ENCODE measurements at places on chromosomes 7 and 10. TPM values are rescaled to one million over a fixed set of nuclear protein-coding genes. Genes with fewer than 3 reads are reported as not detected.

Gene VPS41
- 26.5 TPM for polyA plus RNA-seq

Gene SH3PXD2A
- 1.4 TPM for polyA plus RNA-seq

Gene OPN1SW
- polyA plus RNA-seq: not detected

Gene CNTNAP2
- polyA plus RNA-seq: 0.04 TPM

Gene PITX3
- not detected for polyA plus RNA-seq

Gene MORN4
- 8.3 TPM for polyA plus RNA-seq

Gene CCL24
- not detected for polyA plus RNA-seq

Gene C10orf62
- not detected for polyA plus RNA-seq

Gene SPDYE8
- not detected for polyA plus RNA-seq

Gene TEX36
- not detected for polyA plus RNA-seq

Gene ZNF655
- polyA plus RNA-seq: 56.1 TPM
